NCI-H2081 treated with DMSO at 0.1 percent for 48 hours (cell line): ENCODE measurements at places on chromosomes 12 and 14.

DNA sequence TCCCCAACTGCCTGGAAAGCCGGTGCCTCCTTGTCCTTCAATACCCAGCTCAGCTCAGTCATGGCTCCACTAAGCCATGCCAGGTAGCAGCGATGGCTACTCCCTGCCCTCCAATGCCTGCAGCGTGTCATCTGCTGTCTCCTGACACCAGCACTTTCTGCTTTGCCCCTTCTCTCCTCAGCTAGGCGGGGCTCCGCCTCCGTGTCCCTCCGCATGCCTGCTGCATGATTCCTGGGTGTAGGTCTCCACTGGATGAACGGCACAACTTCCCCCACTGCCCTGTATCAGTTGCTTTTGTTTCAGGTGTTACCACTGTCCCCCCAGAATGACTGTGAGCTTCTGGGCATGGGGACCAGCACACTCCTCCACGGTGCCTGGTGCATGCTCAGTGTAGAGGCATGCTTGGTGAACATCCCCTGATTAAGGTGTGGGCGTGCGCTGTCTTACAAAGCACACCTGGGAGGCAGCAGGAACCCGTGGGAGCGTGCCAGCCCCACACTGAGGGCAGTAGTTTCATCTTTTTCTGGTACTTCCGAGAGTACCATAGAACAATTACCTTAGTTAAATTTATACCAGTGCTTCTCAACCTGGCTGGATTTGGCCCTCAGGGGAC lies 179.4 kb upstream of the PRMT8 start:
- no peak for DNase-seq

GRCh38 chr12:107875786-107876185 lies 101.3 kb downstream of the ASCL4 start:
- DNase-seq = no peak

GRCh38 chr14:24924544-24924943 lies 125.4 kb downstream of the STXBP6 start:
- DNase-seq = no peak

- DNase-seq = no peak
These were observed 46.2 kb downstream of the IL31 start for GRCh38 chr12:122127839-122128238.

DNA sequence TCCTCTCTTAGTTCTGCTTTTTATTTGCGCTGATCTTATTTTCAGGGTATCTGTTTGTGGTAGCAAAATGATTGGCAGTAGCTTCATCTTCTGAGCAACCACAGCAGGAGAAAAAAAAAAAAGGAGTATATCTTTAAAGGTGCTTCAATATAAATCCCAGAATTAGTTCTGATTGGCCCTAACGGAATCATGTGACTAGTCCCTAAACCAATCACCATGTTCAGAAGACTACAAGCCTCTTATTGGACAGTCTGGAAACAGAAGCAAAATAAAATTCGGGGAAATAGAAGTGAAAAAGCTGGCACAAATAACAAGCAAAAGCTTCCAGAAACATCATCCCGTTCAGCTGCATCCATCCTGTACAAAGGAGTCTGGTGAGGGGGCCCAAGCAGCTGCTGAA lies 49.9 kb upstream of the PTPRO start:
- DNase-seq = no peak

DNA sequence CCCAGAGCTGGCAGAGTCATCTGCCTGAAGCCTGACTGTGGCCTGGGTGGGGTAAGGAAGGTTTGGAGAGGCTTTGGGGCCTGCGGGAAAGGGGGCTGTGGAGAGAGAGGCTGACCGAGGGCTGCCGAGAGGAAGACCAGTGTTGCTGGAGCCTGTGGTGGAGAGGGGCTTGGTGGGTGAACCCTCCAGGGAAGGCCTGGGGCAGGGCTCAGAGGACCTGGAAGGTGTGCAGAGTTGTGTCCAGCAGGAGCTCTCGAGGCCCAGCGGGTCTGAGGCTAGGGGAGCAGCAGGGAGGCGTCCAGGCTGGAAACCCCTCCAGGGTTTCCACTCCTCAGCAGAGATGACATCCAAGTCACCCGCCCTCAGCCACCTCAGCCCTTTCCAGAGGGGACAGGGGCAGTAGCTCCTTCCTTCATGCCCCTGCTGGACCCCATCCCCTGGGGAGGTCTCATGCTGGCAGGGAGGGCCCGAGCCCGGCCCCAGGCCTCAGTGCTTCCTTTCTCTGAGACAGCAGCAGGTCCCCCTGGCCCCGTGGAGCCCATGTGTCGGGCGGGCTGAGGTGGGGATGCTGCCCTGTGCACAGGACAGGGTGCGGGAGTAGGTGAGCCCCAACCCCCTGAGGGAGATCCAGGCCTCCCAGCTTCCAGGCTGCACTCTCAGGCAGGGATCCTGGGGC lies 8.4 kb downstream of the CEP170B start:
- no peak for DNase-seq

DNA sequence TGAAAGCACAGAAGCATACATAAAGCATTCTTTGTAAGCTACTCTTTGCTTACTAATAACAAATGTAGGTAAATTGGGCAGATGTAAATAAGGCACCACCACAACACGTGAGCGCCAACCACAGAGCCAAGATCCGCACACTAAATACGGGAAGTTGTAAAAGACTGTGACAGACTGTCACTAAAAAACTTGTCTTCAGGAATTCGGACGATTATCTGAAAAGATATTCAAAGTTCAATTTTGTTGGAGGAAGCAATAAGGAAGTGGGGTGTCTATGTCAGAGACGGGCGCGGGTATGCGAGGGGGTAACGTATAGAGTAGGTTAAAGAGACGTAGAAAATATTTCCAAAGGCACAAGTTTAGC lies 1.5 kb upstream of the HSP90B1 start:
- DNase-seq = no peak

- no peak for DNase-seq
These were observed 6.6 kb upstream of the PCNX4 start for GRCh38 chr14:60085085-60085484.
